ENCODE measurements at places on chromosomes 6 and 20. TPM values are rescaled to one million over a fixed set of nuclear protein-coding genes. Genes with fewer than 3 reads are reported as not detected.
A peak's percentile ranks its signal among the peaks of the same experiment; 100 is the strongest.

SLC52A3 gene
- 0.25 TPM for total RNA-seq

ERVFRD-1 gene
- total RNA-seq, result not detected

AGPAT4 gene
- 1.9 TPM for total RNA-seq

TAAR2 gene
- not detected for total RNA-seq

KCNK16 gene
- total RNA-seq, result not detected

TRIM15 gene
- total RNA-seq, result not detected

- H3K36me3 ChIP-seq, result peaks cover 20% of the 10 kb centered on the region
- peak overlapping the region; percentile 83 for H3K27ac ChIP-seq
- H3K4me3 ChIP-seq, result peak overlapping the region; percentile 49
- H3K4me1 ChIP-seq, result peaks cover 13% of the 10 kb centered on the region
- DNase-seq, result no peak
- H3K27me3 ChIP-seq, result no peaks in the 10 kb centered on the region
Observed at GRCh38 chr6:149209871-149210775, 107.4 kb upstream of the TAB2 start.

DNA sequence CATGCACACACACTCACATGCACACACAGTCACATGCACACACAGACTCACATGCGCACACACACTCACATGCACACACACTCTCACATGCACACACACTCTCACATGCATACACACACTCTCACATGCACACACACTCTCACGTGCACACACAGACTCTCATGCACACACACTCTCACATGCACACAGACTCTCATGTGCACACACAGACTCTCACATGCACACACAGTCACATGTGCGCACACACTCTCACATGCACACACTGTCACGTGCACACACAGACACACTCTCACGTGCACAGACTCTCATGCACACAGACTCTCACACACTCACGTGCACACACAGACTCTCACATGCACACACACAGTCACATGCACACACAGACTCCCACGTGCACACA is 36.6 kb upstream of the VSX1 start:
- no peaks in the 10 kb centered on the region for H3K36me3 ChIP-seq
- H3K27me3 ChIP-seq, result no peaks in the 10 kb centered on the region
- no peak overlapping the region for H3K4me3 ChIP-seq
- H3K27ac ChIP-seq, result no peak overlapping the region
- H3K4me1 ChIP-seq, result no peaks in the 10 kb centered on the region

- H3K27ac ChIP-seq, result no peak overlapping the region
- no peak for DNase-seq
- H3K4me1 ChIP-seq, result peaks cover 2% of the 10 kb centered on the region
- no peak overlapping the region for H3K4me3 ChIP-seq
- H3K36me3 ChIP-seq, result no peaks in the 10 kb centered on the region
Observed at GRCh38 chr6:156601152-156602065, 175.8 kb upstream of the ARID1B start.

DNA sequence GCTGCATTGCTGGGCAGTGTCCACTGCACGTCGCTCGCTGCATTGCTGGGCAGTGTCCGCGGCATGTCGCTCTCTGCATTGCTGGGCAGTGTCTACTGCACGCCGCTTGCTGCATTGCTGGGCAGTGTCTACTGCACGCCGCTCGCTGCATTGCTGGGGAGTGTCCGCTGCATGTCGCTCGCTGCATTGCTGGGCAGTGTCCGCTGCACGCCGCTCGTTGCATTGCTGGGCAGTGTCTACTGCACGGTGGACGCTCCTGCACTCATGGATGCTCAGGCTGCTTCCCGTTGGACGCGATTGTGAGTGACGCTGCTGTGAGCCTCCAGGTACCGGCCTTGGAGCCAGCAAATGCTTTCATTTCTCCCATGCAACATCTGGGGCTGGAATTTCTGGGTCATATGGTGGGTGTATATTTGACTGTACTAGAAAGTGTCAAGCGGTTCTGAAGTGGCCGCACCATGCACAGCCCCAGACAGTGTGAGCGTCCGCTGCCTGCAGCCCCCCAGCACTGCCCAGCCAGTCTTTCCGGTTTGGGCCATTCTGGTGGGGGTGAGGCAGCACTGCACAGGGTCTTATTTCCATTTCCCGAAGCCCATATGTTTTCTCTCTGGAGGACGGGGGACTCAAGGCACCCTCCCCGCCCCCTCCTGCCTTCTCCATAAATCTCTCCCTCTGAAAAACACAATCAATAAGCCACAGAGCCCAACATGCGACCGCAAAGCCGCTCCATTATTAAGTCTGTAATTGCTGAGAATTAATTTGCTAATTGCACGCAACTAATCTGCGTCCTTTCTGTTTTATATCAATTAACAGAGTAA is 97.4 kb downstream of the YTHDF1 start:
- peaks cover 25% of the 10 kb centered on the region for H3K27me3 ChIP-seq
- H3K27ac ChIP-seq, result no peak overlapping the region
- no peak overlapping the region for H3K4me3 ChIP-seq

DNA sequence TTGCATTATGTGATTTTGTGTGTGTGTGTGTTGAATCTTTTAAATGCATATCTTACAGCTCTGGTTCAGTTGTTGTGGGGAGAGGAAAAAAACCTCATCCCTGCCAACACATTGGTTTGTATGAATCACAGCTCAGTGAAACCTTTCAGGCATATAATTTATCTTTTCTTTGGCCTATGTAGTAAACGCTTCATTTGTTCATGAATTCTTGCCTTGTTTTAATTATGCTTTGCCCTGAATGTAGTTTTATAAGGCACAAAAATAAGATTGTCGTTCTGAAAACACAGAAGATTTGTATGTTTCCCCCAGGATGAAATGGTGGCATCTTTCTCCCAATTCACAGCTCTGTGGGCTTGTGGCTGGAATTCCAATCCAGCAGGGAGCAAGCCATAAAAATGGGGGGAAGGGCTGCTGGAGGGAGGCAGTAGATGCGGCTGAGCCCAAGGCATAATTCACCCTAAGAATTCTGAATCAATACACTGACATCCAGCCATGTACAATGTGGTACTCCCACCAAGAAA is 45.1 kb downstream of the BCAS1 start:
- H3K27ac ChIP-seq, result no peak overlapping the region
- no peak overlapping the region for H3K4me3 ChIP-seq
- H3K27me3 ChIP-seq, result peaks cover 5% of the 10 kb centered on the region
- H3K36me3 ChIP-seq, result no peaks in the 10 kb centered on the region
- no peaks in the 10 kb centered on the region for H3K4me1 ChIP-seq
- DNase-seq, result no peak

GRCh38 chr20:63517376-63518309 is 2.9 kb upstream of the PPDPF start:
- no peak for DNase-seq
- peaks cover 8% of the 10 kb centered on the region for H3K27me3 ChIP-seq
- H3K4me1 ChIP-seq, result peaks cover 6% of the 10 kb centered on the region
- H3K36me3 ChIP-seq, result peaks cover 8% of the 10 kb centered on the region
- H3K27ac ChIP-seq, result no peak overlapping the region
- H3K4me3 ChIP-seq, result no peak overlapping the region

GRCh38 chr6:129141499-129141898 is 258.6 kb downstream of the LAMA2 start:
- H3K4me3 ChIP-seq, result no peak overlapping the region
- H3K36me3 ChIP-seq, result no peaks in the 10 kb centered on the region
- DNase-seq, result no peak

- H3K4me3 ChIP-seq, result no peak overlapping the region
- no peaks in the 10 kb centered on the region for H3K27me3 ChIP-seq
- H3K36me3 ChIP-seq, result no peaks in the 10 kb centered on the region
- peak overlapping the region; percentile 45 for H3K27ac ChIP-seq
- H3K4me1 ChIP-seq, result peaks cover 18% of the 10 kb centered on the region
Observed at GRCh38 chr6:141326925-141327324, 805.8 kb upstream of the GJE1 start.

- peaks cover 16% of the 10 kb centered on the region for H3K4me1 ChIP-seq
- no peak for DNase-seq
- H3K27me3 ChIP-seq, result peaks cover 52% of the 10 kb centered on the region
- H3K36me3 ChIP-seq, result peaks cover 13% of the 10 kb centered on the region
- H3K27ac ChIP-seq, result no peak overlapping the region
Observed at GRCh38 chr20:58229198-58229798, 845 bp upstream of the ANKRD60 start.

GRCh38 chr6:157238346-157238745 is 85.0 kb downstream of the TMEM242 start:
- H3K4me1 ChIP-seq, result peaks cover 5% of the 10 kb centered on the region
- H3K4me3 ChIP-seq, result no peak overlapping the region
- DNase-seq, result no peak
- peaks cover 39% of the 10 kb centered on the region for H3K27me3 ChIP-seq
- no peak overlapping the region for H3K27ac ChIP-seq

- H3K4me3 ChIP-seq, result no peak overlapping the region
- H3K27me3 ChIP-seq, result no peaks in the 10 kb centered on the region
- H3K4me1 ChIP-seq, result peaks cover 21% of the 10 kb centered on the region
- peaks cover 21% of the 10 kb centered on the region for H3K36me3 ChIP-seq
- no peak for DNase-seq
Observed at GRCh38 chr20:63217706-63218105, 1.8 kb upstream of the YTHDF1 start.

GRCh38 chr20:8128291-8129060 is 3.6 kb upstream of the PLCB1 start:
- peaks cover 24% of the 10 kb centered on the region for H3K4me1 ChIP-seq
- peaks cover 44% of the 10 kb centered on the region for H3K27me3 ChIP-seq
- no peak for DNase-seq
- H3K36me3 ChIP-seq, result no peaks in the 10 kb centered on the region

GRCh38 chr20:14497004-14497403 is 159.6 kb upstream of the FLRT3 start:
- DNase-seq, result no peak
- H3K4me3 ChIP-seq, result no peak overlapping the region
- H3K4me1 ChIP-seq, result no peaks in the 10 kb centered on the region
- H3K36me3 ChIP-seq, result no peaks in the 10 kb centered on the region
- H3K27ac ChIP-seq, result no peak overlapping the region

- no peaks in the 10 kb centered on the region for H3K27me3 ChIP-seq
- peaks cover 12% of the 10 kb centered on the region for H3K4me1 ChIP-seq
- no peak for DNase-seq
- no peak overlapping the region for H3K27ac ChIP-seq
- H3K4me3 ChIP-seq, result no peak overlapping the region
Observed at GRCh38 chr6:130381012-130381411, 15.2 kb downstream of the TMEM200A start.

DNA sequence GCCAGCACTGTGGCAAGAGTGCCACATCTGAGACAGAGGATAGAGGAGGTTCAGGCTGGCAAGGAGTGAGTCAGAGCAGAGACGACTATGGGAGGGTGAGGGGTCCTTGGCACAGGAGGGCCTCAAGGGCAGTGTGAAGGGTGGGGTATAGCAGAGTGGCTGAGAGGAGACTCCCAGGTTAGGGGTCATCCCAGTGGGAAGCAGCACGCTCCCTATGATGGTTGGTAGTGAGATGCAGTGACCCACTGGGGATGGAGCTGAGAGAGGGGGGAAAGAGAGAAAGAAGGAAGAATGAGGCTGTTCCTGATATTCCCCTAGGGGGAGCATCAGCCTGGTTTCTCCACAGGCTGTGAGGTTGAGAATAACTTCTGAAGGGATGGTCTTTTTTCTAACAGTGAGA is 97.3 kb downstream of the INSM1 start:
- DNase-seq, result no peak
- H3K4me1 ChIP-seq, result peaks cover 10% of the 10 kb centered on the region
- no peaks in the 10 kb centered on the region for H3K27me3 ChIP-seq
- no peak overlapping the region for H3K27ac ChIP-seq
- H3K4me3 ChIP-seq, result no peak overlapping the region

DNA sequence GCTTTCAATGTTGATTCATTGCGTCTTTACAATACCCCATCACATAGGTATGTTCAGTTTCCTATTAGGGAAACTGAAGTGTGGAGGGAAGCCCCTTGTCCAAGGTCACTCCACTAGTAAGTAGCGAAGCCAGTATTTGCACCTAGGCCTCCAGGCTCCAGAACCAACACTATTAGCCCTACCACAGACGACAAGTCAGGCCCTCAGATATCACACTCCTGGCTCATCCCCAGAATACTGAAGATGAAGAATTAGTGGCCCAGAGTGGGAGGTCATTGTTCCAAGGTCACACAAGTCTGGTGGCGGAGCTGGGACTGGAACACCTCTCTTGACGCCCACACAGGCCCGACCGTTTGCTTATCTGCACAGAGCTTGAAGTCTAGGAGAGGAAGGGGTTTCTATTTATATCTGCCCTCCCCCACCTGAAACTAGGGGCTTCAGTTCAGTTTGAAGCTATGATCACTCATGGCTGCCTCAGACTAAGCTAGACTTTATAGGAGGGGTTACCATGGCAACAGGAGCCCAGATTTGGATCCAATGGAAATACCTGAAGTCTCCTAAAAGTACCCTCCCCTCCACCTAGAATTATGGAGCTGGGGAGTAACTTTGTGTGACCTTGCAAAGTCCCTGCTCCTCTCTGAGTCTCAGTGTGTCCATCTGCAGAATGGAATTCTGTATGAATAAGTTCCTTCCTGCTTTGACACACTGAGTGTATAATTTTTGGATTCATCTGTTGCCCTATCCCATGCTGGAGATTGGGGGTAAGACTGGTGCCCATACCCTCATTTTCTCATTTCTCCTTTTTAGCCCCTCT is 2.2 kb downstream of the SNTA1 start:
- no peaks in the 10 kb centered on the region for H3K36me3 ChIP-seq
- H3K27ac ChIP-seq, result no peak overlapping the region
- H3K4me1 ChIP-seq, result peaks cover 21% of the 10 kb centered on the region
- no peak overlapping the region for H3K4me3 ChIP-seq
- no peak for DNase-seq

DNA sequence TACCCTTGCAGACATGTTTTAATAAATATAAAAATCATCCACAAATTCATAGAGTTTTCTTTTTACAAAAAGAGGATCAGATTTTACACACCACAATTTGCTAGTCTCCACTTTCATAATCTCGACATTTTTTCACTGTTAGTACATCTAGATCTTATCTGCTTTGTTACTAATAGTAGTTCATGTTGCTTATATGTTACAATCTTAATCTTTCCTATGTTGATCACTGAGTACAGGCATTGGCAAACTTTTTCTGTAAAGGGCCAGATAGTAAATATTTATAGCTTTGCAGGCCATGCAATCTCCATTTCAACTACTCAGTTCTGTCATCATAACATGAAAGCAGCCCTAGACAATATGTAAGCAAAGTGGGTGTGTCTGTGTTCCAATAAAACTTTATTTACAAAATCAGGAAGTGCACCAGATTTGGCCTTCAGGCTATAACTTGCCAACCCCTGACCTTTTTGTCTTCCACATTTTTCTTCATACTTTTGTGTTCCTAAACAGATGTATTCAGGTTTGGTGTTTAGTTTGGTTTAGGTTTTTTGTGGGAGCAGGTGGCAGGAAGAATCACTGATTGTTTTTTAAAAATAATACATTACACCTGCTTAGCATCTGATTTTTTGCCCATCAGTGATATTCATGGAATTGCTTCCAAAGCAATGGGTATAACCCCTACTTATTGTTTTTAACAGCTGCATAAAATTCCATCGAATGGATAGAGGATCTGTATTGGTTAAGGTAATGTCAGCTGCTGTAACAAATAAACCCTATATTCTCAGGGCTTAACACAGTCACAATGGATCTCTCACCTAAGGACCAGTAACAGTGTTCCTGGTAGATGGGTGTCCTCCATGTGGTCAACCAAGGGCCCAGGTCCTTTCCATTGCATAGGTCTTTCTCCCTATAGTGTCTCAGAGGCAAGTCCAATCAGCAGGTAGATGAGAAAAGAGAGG is 61.2 kb downstream of the EYA2 start:
- H3K36me3 ChIP-seq, result no peaks in the 10 kb centered on the region
- no peak overlapping the region for H3K27ac ChIP-seq
- H3K27me3 ChIP-seq, result peaks cover 13% of the 10 kb centered on the region
- peaks cover 6% of the 10 kb centered on the region for H3K4me1 ChIP-seq

GRCh38 chr6:69343851-69344250 is 453.0 kb downstream of the LMBRD1 start:
- DNase-seq, result no peak
- no peaks in the 10 kb centered on the region for H3K4me1 ChIP-seq
- no peaks in the 10 kb centered on the region for H3K27me3 ChIP-seq
- no peaks in the 10 kb centered on the region for H3K36me3 ChIP-seq
